ENCODE measurements at places on chromosomes 7 and 10. TPM values are rescaled to one million over a fixed set of nuclear protein-coding genes. Genes with fewer than 3 reads are reported as not detected.

Gene ZEB1
- total RNA-seq, result 12.2 TPM

GRCh38 chr10:101495324-101495925 lies 92.6 kb downstream of the POLL start:
- peak; percentile 6 for DNase-seq

- DNase-seq, result no peak
Observed at GRCh38 chr7:41835976-41836530, 133.2 kb upstream of the INHBA start.

DNA sequence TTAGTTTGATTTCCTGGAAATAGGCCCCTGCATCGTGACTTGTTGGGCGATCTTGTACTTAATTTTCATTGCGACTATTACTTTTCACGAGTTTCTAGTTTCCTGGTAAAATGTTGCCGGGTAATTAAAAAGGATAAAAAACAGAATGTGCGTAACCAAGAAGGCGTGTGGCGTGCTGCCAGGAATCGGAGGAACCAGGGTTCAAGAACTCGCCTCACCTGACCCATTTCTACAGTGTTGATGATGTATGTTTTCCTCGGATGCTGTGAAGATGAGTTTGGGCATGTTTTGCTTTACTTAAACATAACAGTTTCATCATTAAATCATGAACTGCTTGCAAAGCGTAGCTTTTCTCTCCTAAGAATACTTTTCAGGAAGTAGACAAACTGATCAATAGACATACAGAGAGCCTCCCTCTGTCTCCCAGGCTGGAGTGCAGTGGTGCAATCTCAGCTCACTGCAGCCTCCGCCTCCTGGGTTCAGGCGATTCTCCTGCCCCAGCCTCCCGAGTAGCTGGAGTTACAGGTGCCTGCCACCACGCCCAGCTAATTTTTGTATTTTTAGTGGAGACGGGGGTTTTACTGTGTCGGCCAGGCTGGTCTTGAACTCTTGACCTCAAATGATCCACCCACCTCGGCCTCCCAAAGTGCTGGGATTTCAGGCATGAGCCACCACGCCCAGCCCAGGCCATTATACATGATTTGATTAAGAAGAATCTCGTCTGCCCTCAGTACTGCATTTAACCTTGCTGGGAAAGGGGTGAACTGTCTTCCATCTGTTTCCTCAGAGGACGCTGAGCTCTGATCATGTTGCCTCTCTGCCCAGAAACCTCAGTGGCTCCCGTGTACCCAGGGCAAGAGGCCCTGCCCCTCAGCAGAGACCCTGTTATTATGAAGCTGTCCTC lies 9.1 kb downstream of the FOXK1 start:
- no peak for DNase-seq

- DNase-seq, result no peak
Observed at GRCh38 chr7:151060113-151060415, 675 bp downstream of the SLC4A2 start.

Gene C10orf95
- not detected for total RNA-seq

Gene MMD2
- not detected for total RNA-seq

DNA sequence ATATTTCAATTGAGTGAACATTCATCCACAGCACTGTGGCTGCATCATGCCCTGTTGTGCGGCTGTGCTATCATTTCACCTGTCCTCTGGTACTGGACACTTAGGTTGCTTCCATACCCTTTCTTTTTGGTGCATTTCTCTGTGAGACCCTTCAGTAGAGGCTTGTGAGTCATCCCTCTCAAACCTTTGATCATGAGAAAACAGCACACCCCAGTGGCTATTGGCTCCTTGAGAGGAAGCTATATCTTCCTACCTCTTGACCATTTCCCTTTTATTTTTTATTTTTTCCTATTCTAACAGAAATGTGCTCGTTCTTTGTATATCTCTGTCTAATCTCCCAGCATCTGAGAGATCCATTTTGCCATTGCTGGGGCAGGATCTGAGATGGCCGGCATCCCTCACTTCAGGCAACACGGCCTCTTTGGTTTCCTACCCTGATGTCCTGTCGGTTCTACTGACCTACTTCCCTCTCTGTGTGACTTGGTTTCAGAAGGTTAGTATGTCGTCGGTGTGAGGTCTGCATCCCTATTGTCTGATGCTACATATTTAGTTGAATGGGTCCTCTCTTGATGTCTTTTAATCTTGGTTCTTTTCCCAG lies 23.8 kb upstream of the PIK3AP1 start:
- no peak for DNase-seq

DNA sequence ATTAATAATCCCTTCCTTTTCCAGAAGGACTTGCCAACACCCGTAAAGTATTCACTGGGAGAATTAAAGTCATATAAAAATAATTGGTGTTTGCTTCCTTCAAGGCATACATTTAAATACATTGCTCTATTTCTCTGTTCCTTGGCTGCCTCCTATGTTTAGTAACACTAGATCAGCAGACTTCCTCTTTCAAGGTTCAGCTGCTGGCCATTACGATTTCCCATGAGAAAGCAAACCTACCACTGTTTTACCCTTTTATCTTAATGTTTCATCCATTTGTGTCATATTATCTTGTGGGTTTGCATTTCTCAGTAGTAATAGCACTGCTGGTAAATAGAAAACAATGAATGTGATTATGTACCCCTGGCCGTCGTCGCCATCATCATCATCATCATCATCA lies 313.8 kb upstream of the BMPER start:
- no peak for DNase-seq

DNA sequence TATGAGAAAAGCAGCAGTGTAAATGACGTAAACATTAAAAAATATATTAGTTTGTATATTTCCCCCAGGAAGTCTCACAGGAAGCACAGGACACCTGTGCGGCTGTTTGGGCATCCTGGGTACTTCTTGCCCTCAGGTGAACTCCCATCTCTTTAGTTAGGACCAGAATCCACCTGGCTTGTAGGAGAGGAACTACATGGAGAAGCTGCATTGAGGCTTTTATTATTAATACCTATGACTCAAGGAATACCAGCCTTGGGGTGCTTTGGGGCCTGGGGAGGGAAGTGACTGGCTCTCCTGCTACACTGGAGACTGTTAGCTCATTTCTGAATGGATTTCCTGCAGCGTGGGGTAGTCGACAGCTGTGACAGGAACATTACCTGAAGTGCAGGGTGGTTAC lies 40.0 kb upstream of the GSDME start:
- no peak for DNase-seq

GRCh38 chr7:3461923-3462322 lies 160.9 kb downstream of the SDK1 start:
- no peak for DNase-seq

- DNase-seq, result no peak
Observed at GRCh38 chr10:58667658-58668310, 155.1 kb downstream of the BICC1 start.

All from H4 (cell line).